SK-N-DZ (cell line): ENCODE measurements at places on chromosomes 7 and 10.

DNA sequence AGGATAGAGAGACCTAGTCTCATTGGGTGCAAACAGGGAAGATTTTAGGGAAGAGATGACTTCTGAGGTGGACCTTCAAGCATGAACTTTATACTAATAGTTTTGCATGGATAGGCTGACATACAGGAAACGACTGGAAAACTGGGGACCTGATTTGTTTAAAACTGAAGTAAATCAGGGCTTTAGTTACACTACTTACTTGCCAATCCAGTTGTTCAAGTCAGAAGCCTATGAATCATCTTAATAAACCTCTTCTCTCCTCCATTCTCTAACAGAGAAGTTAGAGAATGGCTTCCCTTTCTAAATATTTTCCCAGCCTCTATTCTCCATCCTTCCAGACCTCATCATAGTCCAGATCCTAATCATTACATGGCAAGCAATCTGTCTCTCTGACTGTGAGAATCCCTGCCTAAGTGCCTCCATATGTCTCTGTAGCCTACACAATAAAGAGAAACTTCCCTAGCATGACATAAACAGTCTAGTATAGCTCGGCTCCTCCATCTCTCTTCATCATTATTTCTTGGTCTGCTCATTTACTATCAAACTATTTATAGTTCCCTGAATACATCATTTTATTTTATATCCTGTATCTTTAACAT, 55.8 kb downstream of the PRKG1 start:
- DNase-seq: no peak

DNA sequence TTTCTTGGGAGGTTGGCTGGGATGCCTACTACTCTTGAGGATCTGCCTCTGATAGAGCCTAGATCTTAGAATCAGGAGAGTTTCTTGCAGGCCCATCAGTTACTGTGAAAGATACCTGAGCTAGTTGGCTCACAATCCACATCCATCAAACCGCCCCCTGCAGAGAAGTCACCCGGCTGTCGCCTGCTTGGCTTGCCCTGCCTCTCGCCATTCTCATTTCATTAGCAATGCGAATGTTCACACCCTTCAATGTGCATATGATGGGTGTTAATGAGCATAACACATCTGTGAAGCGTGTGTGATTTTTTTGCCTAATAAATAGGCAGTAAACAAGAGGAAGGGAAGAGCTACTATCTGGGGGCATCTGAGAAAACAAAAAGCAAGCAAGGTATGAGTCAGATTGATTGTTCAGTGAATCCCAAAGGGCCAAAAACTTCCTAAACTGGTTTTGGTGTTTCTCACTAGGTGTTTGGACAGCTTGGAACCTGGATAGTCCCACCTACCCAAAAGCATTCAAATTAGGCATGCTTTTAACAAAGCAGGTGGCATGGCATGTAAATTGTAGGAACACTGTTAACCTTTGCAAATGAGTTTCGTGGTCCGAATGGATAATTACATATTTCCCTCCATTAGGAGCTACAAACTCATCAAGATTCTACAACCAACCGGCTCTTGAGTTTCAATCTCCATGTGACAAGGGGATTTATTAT, 272.3 kb upstream of the C7orf33 start:
- DNase-seq: no peak

- no peak for DNase-seq
Observed at GRCh38 chr10:121683366-121683765, 85.1 kb upstream of the FGFR2 start.

DNA sequence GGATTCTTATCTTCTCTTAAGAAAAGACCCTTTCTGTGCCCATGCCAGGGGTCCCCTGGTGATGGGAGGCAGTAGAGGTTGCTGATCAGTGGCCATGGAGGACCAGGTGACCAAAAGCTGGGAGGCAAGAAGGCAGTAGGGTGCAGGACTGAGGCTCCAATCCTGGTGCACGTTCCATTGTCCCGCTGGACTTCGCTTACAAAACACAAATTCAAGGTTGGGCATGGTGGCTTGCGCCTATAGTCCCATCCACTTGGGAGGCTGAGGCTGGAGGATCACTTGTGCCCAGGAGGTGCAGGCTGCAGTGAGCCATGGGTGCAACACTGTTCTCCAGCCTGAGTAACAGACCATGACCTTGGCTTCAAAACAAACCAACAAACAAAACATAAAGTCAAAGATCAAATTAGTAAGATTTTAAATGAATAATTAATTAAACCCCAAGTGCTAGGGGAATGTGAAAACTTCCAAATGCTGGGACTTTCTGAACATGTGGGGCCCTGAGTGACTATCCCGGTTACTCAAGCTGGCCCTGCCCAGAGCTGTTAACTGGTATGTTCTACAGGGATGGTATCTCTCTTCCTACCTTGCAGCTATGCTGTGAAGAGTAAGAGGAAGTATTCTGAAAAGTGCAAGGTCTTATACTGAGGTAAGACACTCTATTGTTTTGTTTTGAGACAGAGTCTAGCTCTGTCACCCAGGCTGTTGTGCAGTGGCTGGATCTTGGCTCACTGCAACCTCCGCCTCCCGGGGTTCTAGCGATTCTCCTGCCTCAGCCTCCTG, 97.6 kb downstream of the LYZL2 start:
- DNase-seq: no peak

GRCh38 chr10:734481-734880, 45.0 kb upstream of the DIP2C start:
- no peak for DNase-seq

DNA sequence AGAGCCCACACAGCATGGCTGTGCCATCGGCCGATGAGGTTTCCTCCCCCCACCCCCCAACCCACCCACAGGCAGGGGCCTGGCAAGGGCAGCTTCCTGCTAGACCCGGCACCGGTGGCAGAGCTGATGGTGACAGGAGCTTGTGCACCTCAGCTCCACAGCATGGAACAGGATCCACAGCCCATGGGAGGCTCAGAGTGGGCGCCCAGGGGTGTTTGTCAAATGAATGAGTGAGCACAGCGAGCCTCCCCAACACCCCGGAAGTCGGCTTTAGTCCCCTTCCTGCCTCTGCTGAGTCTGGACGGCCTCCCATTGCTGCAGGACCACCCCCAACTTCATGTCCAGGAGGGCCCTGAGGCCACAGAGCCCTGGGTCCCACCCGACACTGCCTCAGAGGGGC, 68.9 kb downstream of the PDGFA start:
- no peak for DNase-seq

DNA sequence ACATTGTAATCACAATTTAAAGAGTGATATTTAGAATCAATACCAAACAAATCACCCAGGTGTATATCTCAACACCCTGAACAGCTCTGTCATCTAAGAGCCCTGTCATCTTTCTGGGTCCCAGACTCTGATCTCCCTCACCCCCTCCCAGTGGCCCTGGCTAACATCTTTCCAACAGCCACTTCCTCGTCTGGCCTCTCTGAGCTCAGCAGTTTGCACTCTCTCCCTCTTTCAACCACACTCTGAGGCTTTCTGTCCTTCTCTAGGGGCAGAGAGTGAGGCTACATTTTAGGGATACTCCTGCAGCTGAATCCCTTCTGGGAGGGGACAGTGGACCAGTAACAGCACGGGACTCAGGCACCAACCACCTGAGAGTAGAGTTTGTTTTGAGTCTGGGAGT, 17.1 kb upstream of the PRRT4 start:
- no peak for DNase-seq

- DNase-seq: no peak
Observed at GRCh38 chr7:94123136-94123535, 119.0 kb upstream of the BET1 start.

DNA sequence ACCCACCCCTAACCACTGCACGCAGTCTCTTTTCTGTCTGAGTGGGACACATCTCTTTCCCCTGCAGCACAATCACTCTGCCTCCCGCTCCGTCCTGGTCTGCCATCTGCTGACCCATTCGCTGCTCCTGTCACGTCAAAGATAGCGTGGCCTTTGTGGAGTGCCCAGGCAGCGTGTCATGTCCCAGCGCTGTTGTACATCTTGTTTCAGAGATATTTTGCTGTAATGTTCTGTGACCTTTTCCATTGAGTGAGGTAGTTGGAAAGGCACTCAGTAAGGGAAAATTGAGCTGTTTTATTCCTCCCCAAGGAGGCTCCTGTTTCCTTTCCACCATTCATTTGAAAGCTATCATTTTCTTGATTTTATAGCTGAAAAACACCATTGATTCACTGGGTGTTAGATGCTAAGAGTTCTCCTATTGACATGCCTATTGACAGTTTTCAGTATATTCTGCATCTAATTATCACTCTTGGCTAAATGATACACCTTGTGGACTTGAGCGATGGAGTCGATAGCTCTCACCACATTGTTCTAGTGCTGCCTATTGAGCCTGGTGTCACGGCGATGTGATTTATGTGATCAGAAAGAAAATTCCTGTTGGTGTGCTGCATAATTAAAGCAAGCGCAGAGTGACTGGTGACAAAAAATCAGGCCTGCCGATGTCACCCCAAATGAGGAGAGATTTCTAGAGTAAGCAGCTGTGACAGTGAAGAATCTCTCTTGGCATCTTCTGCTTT, 372.6 kb downstream of the LRMDA start:
- no peak for DNase-seq

GRCh38 chr10:14261336-14261735, 69.4 kb downstream of the FRMD4A start:
- no peak for DNase-seq

DNA sequence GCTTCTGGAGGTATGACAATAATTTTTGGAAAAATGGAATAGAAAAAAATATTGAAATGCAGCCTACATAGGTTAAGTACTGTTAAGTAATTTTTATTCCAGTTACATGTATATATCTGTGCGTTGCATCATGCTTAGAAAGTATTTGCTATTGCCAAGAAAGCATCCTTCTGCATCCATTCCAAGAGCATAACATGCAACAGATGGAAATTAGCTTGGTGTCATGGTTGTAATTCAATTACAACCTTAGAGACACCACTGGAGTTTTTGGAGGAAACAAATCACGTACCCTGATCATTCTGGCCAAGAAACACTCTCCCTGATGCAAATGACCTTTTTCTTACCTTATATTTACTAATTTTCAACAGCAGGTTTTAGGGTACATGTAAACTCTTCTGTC, 1.7 kb downstream of the AKR1B1 start:
- no peak for DNase-seq

DNA sequence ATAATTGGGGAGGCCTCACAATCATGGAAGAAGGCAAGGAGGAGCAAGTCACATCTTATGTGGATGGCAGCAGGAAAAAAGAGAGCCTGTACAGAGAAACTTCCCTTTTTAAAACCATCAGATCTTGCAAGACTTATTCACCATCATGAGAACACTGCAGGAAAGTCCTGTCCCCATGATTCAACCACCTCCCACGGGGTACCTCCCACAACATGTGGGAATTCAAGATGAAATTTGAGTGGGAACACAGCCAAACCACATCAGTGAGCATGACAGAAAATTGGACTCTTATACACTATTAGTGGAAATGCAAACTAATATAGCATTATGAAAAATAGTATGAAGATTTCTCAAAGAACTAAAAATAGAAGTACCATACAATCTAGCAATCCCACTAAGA, 271.2 kb downstream of the MAGI2 start:
- DNase-seq: no peak

DNA sequence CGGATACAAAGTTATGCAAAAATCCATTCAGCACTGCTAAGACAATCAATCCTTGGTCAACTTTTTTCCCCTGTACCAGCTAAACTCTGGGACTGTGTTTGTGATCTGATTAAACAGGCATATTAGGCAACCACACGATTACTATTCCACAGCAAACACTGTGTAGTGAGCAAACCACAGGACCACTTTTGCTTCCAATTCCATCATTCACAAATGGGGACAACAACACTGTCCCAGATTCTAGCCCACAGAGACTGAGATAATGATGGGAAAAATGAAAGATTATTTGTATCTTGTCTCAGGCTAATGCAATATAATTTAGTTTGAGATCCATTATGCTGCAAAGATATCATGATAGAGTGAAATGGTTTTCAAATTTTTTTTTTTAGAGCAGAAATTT, 163.7 kb upstream of the AOAH start:
- peak; percentile 25 for DNase-seq

DNA sequence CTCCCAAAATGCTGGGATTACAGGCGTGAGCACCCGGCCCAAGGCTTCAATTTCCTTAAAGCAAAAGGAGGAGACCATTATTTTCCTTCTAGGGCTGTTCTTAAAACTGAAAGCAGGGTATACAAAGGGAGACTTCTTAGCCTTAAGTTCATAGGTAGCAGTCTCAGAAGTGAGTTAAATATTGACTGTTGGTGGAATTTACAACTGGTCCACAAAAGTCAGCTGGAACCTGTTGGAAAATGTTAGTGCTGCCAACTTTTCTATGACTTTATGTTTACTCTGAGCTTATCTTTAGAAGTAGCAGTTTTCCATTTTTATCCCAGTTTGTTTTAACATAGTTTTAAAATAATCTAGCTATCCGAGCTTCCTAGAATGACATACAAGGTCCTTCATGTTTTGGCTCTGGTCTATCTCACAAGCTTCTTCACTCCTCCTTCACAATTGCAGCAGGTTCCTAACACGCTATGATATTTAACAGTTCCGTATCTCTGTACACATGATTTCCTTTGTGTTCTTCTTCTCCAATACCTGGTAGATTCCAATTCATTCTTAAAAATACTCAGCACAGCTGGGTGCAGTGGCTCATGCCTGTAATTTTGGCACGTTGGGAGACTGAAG, 3.3 kb downstream of the SLC26A3 start:
- no peak for DNase-seq

DNA sequence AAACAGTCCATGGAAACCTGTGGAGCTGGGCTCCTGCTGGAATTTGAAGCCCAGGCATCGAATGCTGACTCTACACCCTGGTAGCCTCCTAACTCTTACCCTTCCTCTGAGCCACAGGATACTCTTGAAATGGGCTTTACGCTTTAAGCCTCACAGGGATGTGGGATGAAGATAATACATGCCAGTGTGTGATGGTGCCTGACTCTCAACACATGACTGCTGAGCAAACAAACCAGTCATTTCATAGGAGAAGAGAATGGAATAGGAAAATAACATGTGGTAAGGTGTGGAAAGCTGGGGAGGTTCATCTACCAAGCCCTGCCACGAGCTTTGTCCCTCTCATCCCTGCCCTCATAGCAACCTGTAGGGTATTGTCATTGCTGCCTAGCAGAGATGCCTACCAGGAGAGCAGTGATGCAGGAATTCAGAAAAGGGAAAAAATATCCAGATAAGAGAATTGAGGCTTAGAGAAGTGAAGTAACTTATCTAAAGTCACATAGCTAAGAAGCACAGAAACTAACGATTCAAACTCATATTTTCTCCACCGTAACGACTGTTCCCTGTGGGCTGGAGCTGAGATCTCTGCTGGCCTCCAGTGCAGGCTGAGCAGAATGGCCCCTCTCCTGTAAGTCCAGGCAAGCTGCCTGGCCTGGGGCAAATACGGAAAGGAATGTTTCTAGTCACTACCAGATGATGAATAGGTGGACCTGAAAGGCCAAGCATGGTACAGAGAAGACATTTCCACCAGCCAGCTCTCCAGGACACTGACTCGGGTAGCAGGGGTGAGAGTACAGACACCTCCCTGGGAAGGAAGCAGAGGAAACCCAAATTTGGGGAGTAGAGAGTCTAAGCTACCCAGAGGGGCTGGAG, 90.2 kb upstream of the DUSP5 start:
- DNase-seq: no peak

- no peak for DNase-seq
Observed at GRCh38 chr10:122441961-122442360, 12.5 kb upstream of the ARMS2 start.
